Pancreas (tissue), 10 donors: ENCODE measurements at places on chromosomes 2 and 18.
A peak's percentile ranks its signal among the peaks of the same experiment; 100 is the strongest.

- peak; percentile 82 for DNase-seq
These were observed 550 bp downstream of the MFSD6 start for GRCh38 chr2:190408538-190409271.

DNA sequence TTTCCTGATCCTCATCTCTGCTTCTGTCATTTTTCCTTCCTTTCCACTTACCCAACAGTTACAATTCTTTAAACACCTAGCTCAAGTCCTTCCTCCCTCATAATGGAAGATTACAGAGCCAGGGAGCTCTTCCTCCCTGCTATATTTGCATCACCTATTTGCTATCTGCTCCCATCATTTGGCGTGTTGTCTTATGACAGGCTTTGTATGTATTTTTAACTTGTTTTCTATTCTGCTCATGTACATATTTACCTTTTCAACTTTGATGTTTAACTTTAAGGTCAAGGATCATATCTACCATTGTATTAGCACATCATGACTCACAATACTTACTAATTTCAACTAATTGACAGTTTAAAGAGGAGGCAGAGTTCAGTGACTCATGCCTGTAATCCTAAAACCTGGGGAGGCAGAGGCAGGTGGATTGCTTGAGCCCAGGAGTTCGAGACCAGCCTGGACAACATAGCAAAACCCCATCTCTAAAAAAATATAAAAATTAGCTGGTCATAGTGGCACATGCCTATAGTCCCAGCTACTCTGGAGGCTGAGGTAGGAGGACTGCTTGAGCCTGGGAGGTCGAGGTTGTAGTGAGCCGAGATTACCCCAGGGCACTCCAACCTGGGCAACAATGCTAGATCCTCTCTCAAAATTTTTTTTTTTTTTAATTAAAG, 308.0 kb upstream of the STON1 start:
- DNase-seq, result no peak

DNA sequence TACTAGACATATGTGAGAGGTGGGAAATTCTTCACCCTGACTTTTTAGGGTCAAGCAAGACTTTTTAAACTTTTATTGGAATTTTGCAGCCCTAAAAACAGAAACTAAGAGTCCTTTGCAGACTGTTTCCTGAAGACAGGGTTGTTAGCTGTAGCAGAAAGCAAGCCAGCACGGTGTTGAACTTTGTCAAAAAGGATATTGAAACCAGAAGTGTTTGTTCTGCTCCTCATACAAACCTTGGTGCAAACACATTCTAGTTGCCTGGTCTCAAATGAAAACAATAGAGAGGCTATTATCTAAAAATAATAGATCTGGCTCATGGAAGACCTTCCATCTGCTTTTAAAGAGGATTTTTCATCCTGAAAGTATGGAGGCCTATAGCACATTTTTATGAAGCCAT, 65.8 kb upstream of the IGFBP5 start:
- DNase-seq, result no peak

GRCh38 chr2:69682525-69682924, 39.0 kb upstream of the AAK1 start:
- no peak for DNase-seq

DNA sequence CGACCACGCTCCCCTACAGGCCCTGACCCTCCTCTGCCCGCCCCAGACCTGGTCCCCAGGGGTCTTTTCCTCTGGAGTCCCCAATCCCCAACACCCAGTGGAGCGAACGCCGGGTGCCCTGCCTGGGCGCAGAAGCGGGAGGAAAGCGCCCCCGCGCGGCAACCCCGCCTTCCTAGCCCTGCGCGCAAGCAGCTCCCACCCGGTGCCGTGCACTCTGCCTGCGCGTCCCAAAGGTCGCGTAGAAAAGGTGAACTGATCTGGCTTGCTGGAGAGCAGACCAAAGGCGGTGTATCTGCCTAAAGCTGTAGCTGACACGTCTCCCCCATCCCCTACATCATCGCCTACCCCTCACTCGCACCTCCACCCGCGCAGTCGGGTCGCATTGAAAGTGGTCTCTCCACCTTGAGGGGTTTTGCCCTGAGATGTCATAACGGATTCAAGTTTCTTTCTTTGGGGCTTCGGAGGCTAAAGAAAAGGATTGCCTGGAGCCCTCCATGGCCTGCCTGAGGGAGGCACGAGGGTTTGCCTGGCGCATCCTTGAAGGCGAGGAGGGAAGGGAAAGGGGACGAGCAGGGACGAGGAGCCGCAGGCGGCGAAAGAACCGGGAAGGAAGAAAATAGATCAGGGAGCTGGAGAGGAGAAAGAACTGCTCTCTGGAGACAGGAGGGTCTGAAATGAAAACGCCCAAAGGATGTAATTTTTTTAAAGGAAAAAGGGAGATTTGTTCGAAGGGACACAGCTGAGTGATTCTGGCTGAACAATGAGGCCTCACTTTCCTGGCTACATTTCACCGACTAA, 5.8 kb downstream of the GAD1 start:
- DNase-seq, result no peak

DNA sequence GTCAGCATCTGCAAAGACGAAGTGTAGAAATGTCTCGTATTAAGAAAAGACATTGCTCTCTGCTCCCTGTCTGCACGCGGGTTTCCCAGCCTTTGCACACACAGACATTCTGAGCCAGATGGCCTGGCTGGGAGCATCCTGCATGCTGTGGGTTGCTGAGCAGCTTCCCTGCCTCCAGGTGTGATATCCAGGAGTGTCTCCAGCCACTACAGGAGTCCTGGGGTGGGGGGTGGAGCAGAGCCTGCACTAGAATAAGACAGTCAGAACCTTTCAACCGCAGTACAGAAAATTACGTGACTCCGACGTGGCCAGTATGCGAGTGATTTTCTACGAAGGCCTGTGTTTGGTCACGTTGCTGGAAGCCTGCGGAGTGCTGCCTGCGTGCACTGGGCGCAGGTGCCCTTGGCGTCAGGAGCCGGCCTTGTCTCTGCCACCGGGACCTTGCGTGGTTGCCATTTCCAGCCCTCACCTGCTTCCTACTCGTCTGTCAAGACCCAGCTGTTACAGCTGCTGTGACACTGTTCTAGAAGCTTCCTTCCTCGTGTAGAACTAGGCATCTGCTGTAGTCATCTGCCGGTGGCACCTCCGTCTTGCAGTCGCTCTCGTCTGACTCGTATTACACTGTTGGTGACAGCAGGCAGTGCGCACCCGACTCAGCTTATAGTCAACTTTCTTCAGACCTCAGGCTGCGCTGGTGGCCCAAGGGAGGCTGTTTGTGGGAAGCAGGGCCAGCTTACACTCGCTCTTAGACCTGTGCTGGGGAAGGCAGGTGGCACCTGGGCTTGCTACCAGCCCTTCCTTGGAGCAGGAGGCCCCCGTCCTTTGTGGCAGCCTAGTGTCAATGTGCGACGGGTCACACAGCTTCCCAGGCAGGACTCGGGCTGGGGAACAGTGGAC, 11.2 kb downstream of the CTDP1 start:
- DNase-seq, result no peak

GRCh38 chr2:16632598-16632997, 33.0 kb downstream of the CYRIA start:
- no peak for DNase-seq

GRCh38 chr2:123916531-123916930, 108.6 kb upstream of the CNTNAP5 start:
- no peak for DNase-seq

DNA sequence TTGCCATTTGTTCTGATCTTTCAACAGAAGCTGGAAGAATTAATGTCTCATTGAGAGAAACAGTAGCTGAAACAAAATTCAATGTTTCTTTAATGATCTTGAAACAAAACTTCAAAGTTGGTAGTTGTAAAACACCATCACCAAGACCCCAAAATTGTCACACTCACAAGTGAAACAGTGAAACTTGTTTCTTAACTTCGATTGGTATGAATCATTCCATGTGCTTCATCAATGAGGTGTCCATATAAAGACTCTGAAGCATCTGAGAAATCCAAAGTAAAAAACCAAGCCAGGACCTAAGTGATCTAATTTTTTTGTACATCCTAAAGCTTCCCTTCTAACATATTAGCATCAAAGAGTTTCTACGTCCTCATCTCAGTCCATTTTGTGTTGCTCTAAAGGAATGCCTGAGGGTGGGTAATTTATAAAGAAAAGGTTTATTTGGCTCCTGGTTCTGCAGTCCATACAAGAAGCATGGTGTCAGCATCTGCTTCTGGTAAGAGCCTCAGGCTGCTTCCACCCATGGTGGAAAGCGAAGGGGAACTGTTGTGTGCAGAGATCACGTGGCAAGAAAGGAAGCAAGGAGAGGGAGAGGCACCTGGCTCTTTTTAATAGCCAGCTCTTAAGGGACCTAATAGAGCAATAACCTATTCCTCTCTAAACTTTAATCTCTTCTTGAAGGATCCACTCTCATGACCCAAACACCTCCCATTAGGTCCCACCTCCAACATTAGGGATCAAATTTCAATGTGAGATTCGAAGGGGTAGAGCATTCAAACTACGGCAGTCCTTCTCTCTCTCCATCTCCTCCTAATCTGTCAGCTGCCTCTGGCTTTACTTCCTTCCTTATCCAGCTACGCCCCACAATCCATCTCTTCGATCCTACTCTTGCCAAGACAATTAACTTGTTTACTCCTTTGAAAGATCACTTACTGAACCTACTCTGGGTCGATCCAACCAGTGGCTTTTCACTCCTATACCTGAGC, 20.7 kb upstream of the TLK1 start:
- no peak for DNase-seq

GRCh38 chr2:157990173-157990572, 111.5 kb upstream of the UPP2 start:
- DNase-seq, result no peak

GRCh38 chr18:32548688-32549087, 78.0 kb upstream of the GAREM1 start:
- no peak for DNase-seq

GRCh38 chr2:128037649-128038048, 9.8 kb upstream of the SAP130 start:
- DNase-seq, result no peak

- no peak for DNase-seq
These were observed 51.8 kb upstream of the TTN start for GRCh38 chr2:178858896-178859625.

DNA sequence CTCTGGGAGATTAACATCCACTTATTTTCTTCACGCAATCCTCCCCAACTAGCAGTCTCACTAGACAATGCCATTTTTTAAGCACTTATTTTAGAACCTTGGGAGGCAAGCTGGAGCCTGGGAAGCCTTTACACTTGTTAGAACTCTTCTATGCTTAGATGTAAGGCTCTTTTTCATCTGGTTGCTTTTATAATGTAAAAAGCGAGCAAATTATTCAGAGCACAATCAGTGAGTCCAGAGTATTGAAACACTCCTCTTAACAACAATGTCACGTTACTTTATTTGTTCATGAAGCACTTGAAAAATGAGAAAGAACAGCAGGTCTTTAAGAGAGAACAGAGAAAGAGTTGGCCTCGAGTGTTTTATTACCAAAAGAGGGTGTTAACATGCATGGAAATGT, 84.1 kb upstream of the SLC8A1 start:
- no peak for DNase-seq

- DNase-seq, result no peak
These were observed 270.0 kb upstream of the PXDN start for GRCh38 chr2:2014251-2014771.

- DNase-seq, result no peak
These were observed 106.7 kb upstream of the PELI1 start for GRCh38 chr2:64250751-64251423.

- DNase-seq, result no peak
These were observed 345.7 kb downstream of the DYSF start for GRCh38 chr2:71799013-71799575.
